ENCODE measurements at places on chromosomes 7 and 10. TPM values are rescaled to one million over a fixed set of nuclear protein-coding genes. Genes with fewer than 3 reads are reported as not detected.

Gene ZNF467
- total RNA-seq: 0.08 TPM

Gene HMX2
- total RNA-seq: not detected

Gene LRRN3
- total RNA-seq: 196 TPM

Gene BHLHA15
- not detected for total RNA-seq

Gene AGR3
- not detected for total RNA-seq

Gene GARIN1A
- 0.26 TPM for total RNA-seq

Gene SYT15
- total RNA-seq: 1.0 TPM

Gene CC2D2B
- 0.34 TPM for total RNA-seq

Gene CPN1
- not detected for total RNA-seq

Gene OGDHL
- total RNA-seq: 0.10 TPM

Gene GPRIN2
- total RNA-seq: not detected

Gene SLC39A12
- total RNA-seq: not detected

All from activated CD8-positive, alpha-beta T cell treated with anti-CD3 and anti-CD28 coated beads, Interleukin-2, amount 10 ng/mL, durations not matched to agents 7 days and 5 days (primary cell).